Stimulated activated CD4-positive, alpha-beta T cell treated with anti-CD3 and anti-CD28 coated beads, Interleukin-1b, Interleukin-23, amount 100 ng/mL, for 48 hours (primary cell): ENCODE measurements at places on chromosomes 1 and 21.

DNA sequence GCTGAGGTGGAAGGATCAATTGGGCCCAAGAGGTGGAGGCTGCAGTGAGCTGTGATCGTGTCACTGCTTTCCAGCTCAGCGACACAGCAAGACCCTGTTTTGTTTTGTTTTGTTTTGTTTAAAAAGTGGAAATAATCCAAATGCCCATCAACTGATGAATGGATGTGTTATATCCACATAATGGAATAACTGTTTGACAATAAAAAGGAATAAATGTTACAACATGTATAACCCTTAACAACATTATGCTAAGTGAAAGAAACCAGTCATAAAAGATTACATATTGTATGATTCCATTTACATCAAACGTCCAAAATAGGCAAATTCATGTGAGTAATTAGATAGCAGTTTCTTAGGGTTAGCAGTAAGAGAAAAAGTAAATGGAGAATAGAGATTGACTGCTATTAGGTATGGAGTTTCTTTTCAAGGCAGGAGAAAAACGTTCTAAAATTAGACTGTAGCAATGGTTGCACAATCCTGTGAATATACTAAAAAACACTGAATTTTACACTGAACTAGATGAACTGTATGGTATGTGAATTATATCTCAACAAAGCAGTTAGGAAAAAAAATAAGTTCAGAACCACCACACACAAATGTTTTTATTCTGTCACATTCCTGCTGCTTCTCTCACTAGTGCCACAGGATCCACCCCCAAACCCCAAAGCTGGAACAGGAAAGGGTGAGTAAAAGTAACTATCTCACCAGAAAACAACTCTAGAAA, 15.7 kb downstream of the FOXJ3 start:
- no peak for DNase-seq

GRCh38 chr1:47803815-47804501, 193.2 kb downstream of the TRABD2B start:
- no peak for DNase-seq

GRCh38 chr1:114154963-114155322, 1.3 kb upstream of the SYT6 start:
- DNase-seq, result no peak

DNA sequence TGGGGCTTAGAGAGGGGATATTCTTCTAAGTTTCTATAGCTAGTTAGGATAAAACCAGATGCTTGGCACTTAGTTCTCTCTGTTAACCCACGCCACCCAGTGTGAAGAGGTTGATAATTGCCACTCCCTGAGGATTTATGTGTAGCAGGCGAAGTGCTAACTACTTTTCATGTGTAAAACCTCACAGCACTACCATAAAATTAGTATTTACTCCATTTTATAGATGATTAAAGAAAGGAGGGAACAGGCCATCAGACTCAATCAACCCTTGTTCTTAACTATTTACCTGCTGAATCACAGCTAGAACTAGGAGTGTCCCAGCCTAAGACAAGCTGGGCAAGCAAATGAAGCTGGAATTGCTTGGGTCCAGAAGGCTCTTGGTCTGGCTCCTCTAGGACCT, 8.9 kb downstream of the LIN28A start:
- DNase-seq, result no peak

GRCh38 chr1:20271498-20272400, 18.9 kb upstream of the VWA5B1 start:
- no peak for DNase-seq
